ENCODE measurements at places on chromosomes 1 and 21.

GRCh38 chr1:2449636-2450454, 26.2 kb upstream of the PLCH2 start:
- DNase-seq = no peak

DNA sequence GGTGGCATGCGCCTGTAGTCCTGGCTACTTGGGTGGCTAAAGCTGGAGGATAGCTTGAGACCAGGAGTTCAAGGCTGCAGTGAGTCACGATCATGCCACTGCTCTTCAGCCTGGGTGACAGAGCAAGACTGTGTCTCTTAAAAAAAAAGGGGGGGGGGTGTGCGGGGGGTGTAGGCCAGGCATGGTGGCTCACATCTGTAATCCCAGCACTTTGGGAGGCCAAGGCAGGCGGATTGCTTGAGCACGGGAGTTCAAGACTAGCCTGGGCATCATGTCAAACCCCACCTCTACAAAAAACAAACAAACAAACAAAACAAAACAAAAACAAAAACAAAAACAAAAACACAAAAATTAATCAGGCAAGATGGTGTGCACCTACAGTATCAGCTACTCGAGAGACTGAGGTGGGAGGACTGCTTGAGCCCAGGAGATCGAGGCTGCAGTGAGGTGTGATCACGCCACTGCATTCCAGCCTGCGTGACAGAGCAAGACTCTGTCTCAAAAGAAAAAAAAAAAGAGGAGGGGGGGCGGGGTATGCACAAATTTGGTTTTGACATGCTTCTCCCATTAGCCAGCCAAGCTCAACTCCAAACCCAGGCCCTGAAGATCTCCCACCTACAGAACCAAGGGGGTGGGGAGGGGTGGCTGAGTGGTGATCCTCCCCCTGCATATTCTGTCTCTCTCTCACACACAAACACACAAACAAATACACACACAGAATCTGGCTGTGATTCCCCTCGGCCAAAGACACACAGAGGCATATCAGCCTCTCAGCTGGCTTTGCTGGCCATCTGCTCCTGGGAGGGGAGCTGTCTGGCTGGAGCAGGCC, 3.1 kb downstream of the PTAFR start:
- no peak for DNase-seq

DNA sequence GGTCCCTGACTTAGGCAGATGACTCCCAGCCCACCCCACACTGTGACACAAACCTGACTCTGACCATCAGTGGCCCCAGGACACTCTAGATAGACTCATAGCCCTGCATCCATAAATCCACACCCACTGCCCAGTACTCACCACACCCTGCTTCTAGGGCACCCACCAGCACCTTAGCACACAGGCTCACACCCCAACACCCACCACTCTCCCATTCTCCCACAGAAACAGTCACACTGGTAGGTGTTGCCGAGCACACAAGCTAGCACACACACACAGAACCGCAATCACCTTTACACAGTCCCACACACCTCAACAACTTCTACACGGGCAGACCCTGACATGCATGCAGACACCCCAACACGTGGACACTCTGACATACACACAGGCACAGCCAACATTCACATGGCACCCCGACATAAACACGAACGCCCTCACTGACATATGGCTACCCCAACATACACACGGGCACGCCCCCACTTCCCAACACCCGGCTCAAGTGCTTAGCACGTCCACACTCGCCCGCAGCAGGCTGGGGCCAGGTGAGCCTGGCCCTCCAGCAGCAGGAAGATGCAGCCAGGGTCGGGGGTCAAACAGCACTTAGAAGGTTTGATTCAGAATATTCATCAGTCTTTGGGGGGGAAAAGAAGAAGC, 105.5 kb upstream of the TARDBP start:
- no peak for DNase-seq

DNA sequence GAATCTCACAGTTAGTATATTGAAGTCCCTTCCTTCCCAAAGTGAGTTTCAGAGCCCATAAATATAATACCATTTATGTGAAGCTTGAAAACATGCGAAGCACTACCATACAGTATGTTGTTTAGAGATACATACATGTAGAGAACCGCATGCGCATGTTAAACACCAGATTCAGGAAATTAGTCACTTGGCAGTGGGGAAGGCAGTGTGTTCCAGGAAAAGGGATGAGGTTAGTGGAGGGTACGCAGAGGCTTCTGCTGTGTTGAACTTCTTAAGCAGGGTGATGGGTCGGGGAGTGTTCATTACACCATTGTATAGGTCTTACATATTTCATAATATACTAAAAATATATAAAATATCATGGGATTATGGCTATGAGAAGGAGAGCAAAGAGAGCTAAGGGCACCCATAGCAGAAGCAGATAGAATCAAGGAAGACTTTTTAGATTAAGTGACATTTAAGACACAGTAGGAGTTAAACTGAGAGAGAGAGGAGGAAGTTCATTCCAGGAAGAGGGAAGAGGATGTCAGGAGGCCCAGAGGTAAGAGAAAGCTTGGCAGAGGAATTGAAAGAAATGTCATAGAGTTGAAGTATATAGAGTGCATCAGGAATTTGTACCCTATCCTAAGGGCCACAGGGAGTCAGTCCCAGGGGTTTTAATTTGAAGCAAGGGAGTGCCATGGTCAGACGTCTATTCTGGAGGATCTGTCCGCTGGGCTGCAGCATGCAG, 43.5 kb upstream of the SARS1 start:
- DNase-seq = no peak

DNA sequence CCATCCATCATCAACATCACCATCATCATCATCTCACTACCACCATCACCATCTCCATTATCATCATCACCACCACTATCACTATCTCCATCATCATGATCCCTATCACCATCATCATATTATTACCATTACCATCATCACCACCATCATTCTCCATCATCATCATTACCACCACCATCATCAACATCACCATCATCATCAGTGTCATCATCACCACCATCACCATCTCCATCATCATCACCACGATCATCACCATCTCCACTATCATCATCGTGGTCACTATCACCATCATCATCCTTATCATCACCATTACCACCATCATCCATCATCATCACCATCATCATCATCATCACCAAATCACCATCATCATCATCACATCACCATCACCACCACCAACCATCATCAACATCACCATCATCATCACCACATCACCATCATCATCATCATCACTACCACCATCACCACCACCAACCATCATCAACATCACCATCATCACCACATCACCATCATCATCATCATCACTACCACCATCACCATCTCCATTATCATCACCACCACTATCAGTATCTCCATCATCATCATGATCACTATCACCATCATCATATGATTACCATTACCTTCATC, 202.1 kb upstream of the VAMP3 start:
- no peak for DNase-seq

DNA sequence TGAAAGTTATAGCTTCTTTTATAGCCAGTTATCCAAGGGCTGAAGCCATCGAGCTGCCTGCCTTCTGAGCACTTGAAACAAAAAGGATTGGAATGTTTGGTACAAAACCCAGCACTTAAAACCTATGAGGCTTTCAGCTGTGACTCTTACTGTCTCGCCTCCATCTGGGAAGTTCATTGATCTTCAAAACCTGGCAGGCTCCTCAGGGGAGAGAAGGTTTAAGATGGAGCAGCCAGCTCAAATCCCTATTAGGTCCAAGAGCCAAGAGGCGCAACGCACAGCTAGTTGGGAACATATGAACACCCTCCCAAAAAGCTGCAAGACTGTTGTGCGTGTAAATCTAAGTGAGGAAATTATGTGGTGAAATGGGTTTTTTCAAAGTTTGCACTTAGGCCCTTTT, 33.4 kb downstream of the BACE2 start:
- DNase-seq = no peak

DNA sequence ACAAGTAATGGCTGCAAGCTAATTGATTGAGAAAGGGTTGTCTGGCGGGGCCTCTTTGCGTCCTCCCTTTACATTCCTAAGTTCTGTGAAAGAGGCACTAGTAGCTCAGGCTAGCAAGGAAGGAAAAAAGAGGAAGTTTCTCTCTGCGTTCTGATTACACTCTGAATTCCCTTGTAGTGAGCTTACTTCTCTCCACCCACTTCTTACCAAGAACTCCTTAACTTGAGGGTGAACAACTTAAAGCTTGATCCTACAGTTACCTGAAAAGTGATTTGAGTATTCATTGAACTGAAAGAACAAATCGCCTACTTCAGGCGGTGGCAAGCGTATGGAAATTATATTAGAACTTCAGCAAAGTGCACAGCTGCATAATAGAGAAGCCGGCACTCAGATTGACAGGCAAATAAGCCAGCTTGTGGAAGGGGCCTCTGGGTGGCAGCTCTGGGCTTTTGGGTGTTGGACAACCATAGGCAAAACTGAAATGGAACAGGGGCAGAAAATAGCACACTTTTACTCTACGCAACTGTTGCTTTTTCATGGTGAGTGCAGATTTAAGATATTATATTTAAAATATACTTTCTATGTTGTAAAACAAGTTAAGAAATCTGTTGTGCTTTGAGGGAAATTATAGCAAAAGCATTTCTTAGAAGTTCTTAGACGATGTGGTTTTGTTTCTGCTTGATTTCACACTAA, 464.5 kb downstream of the USP25 start:
- no peak for DNase-seq

DNA sequence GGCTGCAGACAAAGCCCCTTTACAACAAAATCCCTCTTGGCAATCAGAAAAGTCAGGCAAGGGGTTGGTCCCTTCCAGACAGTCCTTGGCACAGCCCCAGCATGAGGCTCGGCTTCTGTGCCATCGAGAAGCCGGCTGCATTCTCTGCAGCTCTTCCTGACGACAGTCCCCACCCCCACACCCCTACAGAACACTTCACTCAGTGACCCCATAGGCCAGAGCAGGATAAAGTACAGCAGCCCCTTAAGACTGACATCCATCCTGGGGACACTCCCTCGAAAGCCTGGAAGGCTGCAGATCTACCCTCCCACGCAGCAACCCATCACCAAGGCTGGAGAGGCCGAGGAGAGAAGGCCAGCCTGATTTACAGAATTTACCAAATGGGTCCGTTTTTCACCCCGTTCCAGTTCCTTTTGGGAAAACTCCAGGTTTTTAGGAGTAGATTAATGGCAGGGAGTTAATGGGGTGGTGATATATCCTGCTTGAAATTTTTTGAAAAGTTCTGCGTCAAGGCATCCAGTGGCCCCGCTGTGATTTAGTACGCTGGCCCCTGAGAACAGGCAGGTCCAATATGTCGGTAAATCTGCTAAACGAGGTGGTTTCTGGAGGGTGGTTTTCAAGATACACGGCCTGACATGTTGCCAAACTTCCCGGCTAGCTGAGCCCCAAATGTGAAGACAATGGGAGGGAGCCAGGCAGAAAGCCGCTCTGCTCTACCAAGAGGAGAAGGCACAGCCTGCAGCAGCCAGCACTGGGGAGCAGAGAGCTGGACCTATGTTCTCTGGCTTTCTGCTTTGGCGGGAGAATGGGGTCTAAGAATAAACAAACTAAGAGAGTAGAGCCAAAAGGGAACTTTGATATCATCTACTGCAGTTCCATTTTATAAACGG, 81.7 kb downstream of the SSBP3 start:
- DNase-seq = no peak

GRCh38 chr21:33884376-33885171, 31.0 kb downstream of the ATP5PO start:
- DNase-seq = no peak

DNA sequence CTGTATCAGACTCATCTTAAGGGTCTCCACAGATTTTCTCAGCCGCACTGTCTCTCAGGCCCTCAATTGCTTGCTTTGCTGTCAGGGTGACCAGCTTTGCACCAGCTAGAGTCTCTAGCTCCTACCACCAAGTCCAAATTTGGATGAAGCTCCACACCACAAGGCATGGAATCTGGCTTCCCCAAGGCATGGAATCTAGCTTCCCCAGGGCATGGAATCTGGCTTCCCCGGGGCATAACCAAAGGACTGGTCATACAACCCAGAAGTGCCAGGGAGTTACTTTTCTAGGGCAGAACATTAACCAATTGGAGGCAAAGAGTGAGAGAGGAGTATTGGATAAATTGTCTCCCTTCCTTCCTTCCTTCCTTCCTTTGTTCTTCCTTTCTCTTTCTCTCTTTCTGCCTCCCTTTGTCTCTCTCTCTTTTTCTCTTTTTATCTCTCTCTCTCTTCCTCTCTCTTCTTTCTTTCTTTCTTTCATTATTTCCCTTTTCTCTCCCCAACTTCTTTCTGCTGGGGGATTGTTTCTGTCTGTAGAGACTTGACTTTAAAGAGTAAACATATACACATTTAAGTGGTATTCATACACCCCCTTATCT, 76.9 kb upstream of the HAO2 start:
- no peak for DNase-seq
